Thyroid gland (tissue), 4 donors: ENCODE measurements at places on chromosomes 5 and 9. TPM values are rescaled to one million over a fixed set of nuclear protein-coding genes. Genes with fewer than 3 reads are reported as not detected.

The ADAMTS16 gene
- total RNA-seq, result 0.13 TPM

The TSSK1B gene
- total RNA-seq, result not detected

The STING1 gene
- 59.9 TPM for total RNA-seq

The PCDHGA1 gene
- 1.1 TPM for total RNA-seq

The LHX6 gene
- total RNA-seq, result 1.3 TPM

The GRXCR2 gene
- total RNA-seq, result not detected

The ERCC6L2 gene
- total RNA-seq, result 90.9 TPM

The GPX3 gene
- total RNA-seq, result 9,846 TPM

The ACOT12 gene
- not detected for total RNA-seq

The SNCB gene
- total RNA-seq, result not detected

The ADGRV1 gene
- 158 TPM for total RNA-seq

The C5orf52 gene
- not detected for total RNA-seq

The HK3 gene
- total RNA-seq, result 1.3 TPM

The DMRT3 gene
- total RNA-seq, result 2.5 TPM

The MAMDC2 gene
- total RNA-seq, result 18.4 TPM

The TEX48 gene
- total RNA-seq, result not detected

The FST gene
- total RNA-seq, result 3.0 TPM

The ALDH7A1 gene
- total RNA-seq, result 25.3 TPM

The MARCOL gene
- total RNA-seq, result not detected
